Amniotic epithelial cell (primary cell): ENCODE measurements at places on chromosomes 12 and 14.

GRCh38 chr14:70887207-70887681, 20.0 kb upstream of the PCNX1 start:
- peak; percentile 93 for DNase-seq

DNA sequence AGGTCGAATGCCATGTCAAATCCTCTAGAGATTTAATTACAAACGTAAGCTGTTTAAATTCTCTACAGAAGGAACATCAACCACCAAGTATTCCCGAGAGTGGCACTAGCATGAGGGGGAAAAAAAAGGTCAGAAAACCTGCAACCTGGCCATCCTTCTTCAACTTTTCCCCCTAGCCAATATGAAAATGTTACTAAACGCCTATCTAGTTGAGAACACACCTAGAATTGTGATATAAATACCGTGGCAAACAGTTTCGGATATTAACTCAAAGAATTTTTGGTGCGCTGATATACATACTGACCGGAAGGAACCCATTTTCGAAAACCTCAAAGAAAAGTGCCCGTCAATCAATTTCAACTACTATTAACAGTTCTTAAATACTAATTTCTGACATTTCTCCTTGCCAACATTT, 1.8 kb downstream of the HNRNPC start:
- DNase-seq = peak; percentile 11

GRCh38 chr14:56633544-56633943, 53.9 kb downstream of the TMEM260 start:
- DNase-seq = peak; percentile 21

- DNase-seq = no peak
These were observed 69.9 kb downstream of the SDR9C7 start for GRCh38 chr12:56864318-56864717.

DNA sequence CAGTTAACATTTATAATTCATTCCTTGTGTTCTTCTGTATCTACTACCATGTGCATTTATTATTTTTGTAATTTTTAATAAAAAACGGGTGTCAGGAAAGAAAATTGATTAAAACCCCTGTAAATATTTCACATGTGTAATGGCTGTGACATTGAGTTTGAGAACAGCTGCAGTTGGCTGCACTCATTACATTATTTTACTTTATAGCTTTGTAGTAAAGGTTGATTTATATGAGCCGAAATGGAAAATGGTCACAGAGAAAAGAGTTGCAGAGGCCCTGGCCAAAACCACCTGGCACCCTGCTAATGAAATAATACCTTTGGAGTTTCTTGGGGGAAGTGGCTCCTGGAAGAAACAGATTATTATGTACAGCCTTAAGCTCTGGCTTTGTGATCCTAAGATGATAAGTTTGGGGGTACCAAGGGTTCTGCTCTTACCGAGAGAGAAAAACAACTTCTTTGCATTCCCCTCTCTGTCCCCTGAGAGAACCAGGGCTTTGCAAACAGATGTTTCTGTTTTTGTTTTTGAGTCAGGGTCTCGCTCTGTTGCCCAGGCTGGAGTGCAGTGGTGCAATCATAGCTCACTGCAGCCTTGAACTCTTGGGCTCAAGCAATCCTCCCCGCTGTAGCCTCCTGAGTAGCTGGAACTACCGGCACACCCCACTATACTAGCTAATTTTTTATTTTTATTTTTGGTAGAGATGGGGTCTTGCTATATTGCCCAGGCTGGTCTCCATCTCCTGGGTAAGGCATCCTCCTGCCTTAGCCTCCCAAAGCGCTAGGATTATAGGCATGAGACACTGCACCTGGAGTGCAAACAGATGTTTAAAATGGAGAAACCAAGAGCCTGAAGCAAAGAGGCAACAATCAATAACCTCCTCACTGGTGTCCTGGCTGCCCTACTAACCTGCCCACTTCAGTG, 9.7 kb upstream of the DYNLL1 start:
- no peak for DNase-seq

GRCh38 chr14:46384611-46385010, 267.0 kb downstream of the RPL10L start:
- no peak for DNase-seq

- no peak for DNase-seq
These were observed 386 bp downstream of the DGKA start for GRCh38 chr12:55931317-55931779.

- DNase-seq = no peak
These were observed 914 bp upstream of the CCND2 start for GRCh38 chr12:4272424-4273272.

- peak; percentile 61 for DNase-seq
These were observed 25.5 kb upstream of the SNAPC1 start for GRCh38 chr14:61736751-61737150.

- no peak for DNase-seq
These were observed 29.8 kb upstream of the TMED10 start for GRCh38 chr14:75206190-75206589.

- DNase-seq = no peak
These were observed 9.0 kb downstream of the SCARB1 start for GRCh38 chr12:124854637-124855184.

DNA sequence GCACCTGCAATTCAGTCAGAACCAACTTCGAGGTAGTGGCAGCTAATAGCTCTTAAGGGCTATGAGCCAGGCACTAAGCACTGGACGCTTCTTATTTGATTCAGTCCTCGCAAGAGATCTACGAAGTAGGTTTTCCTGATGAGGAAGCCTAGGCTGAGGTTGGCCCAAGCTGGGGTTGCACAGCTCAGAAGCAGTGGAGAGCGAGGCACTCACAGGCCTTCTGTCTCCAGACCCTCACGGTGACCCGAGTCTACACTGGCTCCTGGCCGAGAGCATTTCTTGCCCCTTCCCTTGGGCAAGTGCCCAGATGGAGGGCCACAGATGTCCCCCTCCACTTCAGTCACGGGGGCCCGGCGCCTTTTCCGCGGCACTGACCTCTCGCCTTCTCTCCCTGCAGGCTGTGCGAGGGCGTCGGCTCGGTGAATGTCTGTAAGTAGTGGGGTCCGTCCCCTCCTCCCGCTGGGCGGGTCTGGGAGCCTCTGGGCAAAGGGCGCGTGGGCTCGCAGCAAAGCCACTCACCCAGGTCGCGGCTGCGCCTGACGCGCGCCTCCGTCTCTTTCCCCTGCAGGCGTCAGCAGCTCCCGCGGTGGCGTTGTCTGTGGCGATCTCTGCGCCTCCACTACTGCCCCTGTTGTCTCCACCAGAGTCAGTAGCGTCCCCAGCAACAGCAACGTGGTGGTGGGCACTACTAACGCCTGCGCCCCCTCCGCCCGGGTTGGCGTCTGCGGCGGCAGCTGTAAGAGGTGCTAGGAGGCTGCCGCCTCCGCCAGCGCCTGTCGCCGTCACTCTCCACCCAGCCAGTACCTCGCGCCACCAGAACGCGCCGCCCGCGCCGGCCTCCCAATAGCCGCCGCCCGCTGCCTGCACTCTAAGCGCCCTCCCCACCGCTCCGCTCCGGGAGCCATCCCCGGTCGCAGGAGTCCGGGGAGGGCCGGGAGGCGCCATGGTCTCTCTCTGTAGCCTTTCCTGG, 13.1 kb downstream of the KRT83 start:
- no peak for DNase-seq

GRCh38 chr12:22321018-22321605, 13.4 kb downstream of the ST8SIA1 start:
- no peak for DNase-seq

- peak; percentile 38 for DNase-seq
These were observed 243.1 kb downstream of the BCAT1 start for GRCh38 chr12:24705741-24706358.

DNA sequence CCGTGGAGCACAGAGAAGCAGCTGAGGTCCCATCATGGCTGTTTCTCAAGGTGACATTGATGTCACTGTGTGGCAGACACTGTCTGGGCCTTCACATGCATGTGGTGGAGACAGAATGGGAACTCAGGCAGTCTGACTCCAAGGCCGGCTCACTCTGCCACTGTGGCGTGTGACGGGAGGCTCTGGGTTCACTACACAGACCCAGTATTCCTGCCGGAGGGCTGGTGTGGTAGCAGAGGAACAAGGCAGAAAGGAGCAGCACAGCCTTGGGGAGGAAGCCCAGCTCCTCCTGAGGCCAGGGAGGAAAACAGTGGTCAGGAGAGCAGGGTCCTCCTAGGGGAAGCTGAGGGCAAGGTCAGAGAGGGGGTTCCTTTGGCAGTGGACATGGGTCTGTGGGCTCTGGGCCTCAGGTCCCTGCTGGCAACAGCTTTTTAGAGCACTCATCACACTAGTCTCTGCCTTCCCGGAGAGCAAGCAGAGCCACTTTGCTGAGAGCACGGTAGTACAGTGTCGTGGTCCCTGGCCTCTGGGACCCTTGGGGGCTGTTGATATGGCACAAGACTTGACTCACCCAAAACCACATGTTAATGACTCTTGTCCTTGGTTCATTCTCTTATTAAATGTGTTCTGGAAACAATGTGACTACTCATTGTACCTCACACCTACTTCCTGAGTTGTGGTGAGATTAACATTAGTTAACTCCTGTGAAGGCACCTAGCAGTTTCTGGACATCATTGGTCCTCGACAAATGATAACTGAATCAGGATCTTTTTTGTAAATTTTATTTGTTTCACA, 21.3 kb downstream of the DCAF4 start:
- DNase-seq = no peak

DNA sequence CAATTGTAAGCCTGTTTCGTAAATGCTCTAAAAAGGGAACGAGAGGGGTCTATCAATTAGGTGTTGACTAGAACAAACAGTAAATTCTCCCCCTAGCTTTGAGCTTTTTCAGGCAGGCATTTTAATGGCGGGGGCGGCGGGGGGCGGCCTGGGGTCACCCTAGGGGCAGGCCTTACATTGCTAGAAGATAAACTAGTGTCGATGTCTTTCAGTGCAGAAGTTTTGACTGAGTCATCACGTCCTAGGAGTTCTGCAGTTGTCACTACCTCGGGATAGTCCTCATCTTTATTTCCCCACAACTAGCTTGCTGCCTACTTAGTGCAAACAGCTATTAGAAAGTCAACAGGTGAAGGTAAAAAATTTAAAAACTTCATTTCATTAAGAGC, 1.6 kb downstream of the ATP6V1D start:
- DNase-seq = peak; percentile 41

DNA sequence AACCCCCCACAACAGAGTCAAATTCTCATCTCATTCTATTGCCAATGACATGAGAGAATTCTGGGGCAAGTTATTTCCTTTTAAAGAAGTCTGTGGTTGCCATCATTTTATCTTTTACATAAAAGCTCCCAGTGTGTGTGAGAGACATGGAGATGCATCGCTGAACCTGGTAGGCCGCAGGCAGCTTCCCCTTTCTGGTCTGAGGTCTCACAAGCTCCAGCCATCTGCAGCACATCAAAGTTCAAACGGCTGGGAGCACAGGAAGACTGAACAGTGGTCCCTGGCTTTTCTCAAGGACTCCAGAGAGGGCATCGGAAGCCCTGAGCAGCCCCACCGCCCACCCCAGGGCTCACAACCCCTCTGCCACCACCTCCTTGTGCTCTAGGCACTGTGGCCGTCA, 141.7 kb downstream of the RIMBP2 start:
- no peak for DNase-seq

DNA sequence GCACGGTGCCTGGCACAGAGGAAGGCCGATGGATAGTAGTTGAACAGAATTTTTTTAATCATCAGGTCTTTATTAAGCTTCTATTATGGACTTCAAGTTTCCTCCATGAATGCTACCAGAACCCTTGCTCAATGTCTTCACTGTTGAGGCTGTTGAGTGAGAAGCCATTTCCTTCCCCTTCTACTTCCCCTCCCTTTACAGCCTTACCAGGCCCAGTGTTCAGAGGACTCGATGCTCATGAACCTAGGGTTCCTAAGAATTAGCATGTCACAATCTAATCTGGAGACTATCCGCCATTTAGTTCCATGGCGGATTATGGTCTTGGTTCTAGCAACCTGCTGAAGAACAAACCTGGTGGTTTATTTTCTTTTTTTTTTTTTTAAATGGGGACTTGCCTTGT, 17.7 kb downstream of the ETV6 start:
- no peak for DNase-seq

- DNase-seq = no peak
These were observed 24.7 kb upstream of the GLIPR1 start for GRCh38 chr12:75455839-75456238.

- peak; percentile 28 for DNase-seq
These were observed 129.0 kb upstream of the BCL2L14 start for GRCh38 chr12:11941606-11942337.

DNA sequence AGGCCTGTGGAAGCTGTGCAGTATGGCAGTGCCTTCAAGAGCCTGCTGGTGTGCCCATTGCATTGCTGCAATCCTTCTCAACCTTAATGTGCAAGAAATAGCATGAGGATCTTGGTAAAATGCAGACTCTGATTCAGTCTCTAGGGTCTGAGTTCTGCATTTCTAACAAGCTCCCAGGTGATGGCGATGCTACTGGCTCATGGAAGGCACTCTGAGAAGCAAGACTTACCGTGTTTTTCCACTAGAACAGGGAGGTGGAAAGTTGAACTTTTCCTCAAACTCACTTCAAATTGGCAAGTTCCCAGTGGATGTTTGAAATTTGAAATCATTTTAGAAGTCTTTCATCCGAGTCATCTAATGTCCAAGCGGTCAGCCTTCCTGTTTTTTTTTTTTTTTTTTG, 55.5 kb downstream of the MYRFL start:
- DNase-seq = peak; percentile 17

GRCh38 chr12:28782812-28783211, 366.3 kb upstream of the FAR2 start:
- DNase-seq = no peak

GRCh38 chr12:22722779-22723178, 97.8 kb downstream of the ETNK1 start:
- DNase-seq = no peak

DNA sequence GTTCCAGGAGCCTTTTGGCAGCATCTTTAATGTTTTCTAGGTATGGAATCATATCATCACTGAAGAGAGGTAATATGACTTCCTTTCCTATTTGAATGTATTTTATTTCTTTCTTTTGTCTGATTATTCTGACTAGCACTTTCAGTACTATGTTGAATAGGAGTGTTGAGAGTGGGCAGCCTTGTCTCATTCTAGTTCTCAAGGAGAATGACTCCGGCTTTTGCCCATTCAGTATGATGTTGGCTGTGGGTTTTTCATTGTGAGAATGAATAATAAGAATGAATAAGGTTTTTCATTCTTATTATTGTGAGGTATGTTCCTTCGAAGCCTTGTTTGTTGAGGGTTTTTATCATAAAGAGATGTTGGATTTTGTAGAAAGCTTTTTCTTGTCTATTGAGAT, 98.9 kb downstream of the GPHN start:
- DNase-seq = no peak

GRCh38 chr14:76113691-76114090, 38.0 kb upstream of the GPATCH2L start:
- DNase-seq = no peak

GRCh38 chr12:44287545-44287944, 451.7 kb downstream of the TMEM117 start:
- no peak for DNase-seq

DNA sequence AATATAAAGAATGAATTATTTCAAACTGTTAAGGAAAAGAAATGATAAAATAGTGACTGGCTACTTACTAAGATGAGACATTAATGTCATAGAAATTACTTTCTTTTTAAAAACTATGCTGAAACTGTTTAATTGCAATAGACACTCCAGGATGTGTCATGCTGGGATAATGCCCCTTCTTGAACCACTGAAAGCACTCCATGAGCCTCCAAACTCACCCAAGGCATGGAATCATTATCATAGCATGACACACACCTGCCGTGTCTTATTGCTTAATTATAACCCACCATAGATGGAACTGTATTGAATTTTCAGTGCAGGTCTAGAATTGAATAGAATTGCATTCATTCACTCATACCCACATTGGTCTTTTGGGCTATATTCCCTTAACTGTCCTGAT, 4.3 kb downstream of the MBIP start:
- no peak for DNase-seq

GRCh38 chr14:23099212-23099861, 4.0 kb downstream of the C14orf119 start:
- no peak for DNase-seq

GRCh38 chr12:42135259-42135814, 9.3 kb downstream of the GXYLT1 start:
- DNase-seq = peak; percentile 80
